ENCODE measurements at places on chromosomes 5 and 9.

DNA sequence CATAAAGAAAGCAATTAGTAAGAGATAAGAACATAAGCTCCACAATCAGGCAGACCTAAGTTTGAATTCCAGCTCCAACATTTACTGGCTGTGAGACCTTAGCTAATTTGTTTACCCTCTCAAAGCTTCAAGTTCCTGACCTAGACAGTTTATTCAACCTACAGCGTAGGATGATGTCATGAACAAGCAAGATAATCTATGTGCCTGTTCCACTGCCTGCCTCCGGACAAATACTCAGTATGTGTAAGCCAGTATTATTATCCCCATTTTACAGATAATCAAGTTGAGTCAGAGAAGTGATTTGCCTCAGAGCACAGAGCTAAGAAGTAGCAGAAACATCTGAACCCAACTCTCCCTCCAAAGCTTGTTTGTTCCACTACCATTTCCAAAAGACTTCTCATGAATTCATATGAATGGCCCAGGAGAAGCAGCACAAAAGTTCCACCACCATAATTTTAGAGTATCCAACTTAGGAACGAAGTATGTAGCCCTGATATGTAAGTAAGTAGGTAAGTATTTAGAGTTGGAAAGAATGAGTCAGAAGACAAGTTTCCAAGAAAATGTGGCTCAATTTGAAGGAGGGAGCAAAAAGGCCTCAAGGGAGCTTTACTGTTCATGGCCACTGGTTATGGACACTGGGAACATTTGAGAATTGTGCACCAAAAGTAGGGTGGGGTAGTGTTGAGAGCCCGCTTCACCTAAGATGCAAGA, 398.2 kb downstream of the NFIB start:
- no peak for DNase-seq

- DNase-seq: no peak
Observed at GRCh38 chr5:81785322-81785721, 34.4 kb upstream of the SSBP2 start.

GRCh38 chr9:112505607-112506006, 19.0 kb downstream of the KIAA1958 start:
- no peak for DNase-seq

DNA sequence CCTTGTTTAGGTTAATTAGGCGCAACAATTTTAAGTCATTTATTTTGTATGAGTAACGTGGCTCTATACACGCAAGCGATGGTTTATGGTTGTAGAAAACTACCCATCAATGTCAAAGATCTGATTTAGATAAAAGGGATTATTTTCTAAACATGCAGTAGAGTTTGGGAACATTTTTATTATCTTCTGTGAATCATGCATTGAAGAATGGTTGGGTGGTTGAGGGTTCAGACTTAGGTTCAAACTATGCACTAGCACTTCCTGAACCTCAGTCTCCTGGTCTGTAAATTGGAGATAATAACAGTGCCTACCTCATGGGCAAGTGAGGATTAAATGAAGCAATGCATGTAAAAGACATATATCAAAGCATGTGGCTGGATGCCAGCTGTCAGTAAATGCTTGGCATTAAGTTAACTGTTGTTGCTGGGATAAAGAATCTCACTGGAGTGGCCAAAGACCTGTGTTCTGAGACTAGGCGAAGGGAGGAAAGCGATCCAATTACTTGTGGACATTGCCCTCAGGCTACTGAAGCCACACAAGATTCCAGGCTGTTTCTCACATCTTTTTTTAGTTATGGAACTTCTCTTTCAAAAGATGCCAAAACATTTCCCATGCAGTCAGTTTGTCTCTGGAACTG, 1.1 kb upstream of the OTULINL start:
- no peak for DNase-seq

- DNase-seq: no peak
Observed at GRCh38 chr5:119356612-119357188, 881 bp downstream of the TNFAIP8 start.

- no peak for DNase-seq
Observed at GRCh38 chr5:10031817-10032216, 217.9 kb downstream of the ATPSCKMT start.

GRCh38 chr9:20636888-20637440, 14.7 kb upstream of the MLLT3 start:
- DNase-seq: no peak

DNA sequence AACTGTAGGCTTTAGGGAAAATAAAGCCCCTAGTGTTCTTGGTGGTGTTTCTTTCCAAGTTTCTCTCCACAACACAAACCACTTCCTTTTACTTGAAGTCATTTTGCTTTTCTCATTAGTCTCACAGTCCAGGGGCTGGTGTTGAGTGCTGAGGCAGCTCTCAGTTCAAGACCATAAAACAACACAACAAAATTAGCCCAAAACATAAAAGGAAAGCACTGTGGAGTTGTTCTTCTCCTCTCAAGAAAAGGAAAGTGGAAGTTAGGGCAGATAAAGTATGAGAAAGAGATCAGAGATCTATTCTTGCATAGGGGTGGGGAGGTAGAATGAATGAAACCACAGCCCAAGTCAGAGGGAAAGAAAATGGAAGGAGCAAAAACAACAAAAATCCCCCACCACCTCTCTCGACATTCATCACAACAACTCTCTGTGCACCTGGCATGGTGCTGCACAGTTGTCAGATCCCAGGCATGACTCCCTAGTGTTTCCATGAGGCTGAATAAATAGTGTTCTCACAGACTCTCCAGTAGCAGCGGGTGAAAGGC, 569.9 kb downstream of the RAB3C start:
- DNase-seq: no peak

- DNase-seq: no peak
Observed at GRCh38 chr9:109969011-109969410, 189.0 kb downstream of the PALM2AKAP2 start.

Data from activated naive CD8-positive, alpha-beta T cell treated with anti-CD3 and anti-CD28 coated beads, Interleukin-2, amount 50 U/mL, for 16 hours (primary cell).